ENCODE measurements at places on chromosomes 1 and 21.

DNA sequence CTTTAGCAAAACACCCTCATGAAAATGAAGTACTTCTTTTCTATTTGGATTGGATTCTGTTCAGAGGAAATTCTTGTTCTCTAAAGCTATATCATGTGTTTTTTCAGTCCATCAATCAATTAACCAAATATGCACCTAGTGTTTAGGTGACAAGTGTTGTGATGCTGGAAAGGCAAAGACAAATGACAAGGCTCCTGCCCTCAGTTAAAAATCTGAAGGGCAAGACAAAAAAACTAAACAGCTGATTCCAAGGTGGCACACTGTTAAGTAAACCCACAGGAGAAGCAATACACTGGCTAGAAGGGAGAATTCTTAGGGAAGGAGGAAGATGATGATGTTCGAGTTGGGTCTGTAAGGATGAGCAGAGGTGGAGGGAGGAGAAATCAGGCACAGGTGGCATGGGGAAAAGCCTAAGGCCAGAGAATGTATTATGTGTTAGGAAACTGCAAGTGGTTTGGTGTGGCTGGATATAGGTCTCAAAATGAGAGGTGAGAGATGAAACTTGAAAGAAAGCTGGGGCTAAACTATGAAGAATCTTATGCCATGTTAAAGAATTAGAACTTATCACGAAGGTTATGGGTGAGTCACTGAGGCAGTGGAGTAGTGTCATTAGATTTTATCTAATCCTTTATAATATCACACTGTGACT is 51.8 kb upstream of the GFI1 start:
- peak; percentile 28 for DNase-seq

- peak; percentile 95 for DNase-seq
Observed at GRCh38 chr1:2255420-2256369, 27.6 kb downstream of the SKI start.

DNA sequence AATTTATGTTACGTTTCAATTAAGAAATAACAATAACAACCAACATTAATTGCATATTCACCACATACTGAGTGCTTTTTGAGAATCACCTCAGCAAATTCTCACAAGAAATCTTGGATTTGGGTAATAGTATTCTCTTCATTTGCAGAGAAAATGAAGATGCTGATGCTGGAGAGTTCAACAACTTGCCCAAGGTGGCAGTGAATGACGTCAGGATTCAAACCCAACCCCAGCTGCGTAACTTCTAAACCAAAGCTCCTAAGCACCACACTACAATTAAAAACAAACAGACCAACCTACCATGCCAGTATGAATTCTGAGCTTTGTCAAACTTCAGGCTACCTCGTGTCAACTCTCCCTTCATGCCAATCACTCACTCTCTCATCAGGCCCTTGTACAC is 46.7 kb upstream of the GJB5 start:
- DNase-seq, result no peak

DNA sequence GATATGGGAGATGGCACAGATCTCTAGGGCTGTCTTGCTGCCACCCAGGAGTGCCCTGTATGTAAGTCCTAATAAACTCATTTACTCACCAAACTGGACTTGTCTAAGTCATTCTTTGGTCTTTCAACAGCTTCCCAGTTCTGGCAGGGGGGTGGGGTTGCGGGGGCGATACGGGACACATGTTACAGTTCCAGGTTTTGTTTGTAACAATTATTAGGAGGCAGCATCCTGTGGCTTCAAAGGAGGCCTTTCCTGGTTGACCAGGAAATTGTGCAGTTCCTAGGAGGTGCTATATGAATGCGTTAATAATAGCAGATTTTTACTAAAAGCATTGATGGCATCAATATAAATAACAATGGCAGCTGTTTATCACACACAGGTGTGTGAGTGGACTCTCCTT is 42.7 kb upstream of the TRIM45 start:
- no peak for DNase-seq

- DNase-seq, result no peak
Observed at GRCh38 chr1:86448670-86449069, 20.1 kb upstream of the CLCA1 start.

DNA sequence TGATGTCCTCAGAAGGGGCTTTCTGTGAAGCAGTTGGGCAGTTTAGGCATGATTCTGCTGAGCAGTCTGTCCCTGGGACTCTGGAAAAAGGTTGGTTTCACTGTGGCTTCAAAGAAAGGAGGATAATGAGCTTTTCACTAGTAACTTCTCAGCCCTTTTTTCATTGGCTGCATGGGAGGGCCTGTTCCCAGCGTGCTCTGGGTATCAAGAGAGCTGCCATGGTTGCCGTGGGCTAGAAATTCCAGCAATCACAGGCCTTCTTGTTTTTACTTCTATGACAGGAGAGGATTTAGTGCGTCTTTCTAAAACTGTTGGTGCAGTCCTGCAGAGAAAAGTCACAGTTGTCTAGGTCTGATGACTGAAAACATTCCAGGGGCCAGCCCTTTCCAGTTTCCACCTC is 7.2 kb downstream of the SZRD1 start:
- DNase-seq, result no peak

- DNase-seq, result no peak
Observed at GRCh38 chr1:204475656-204476432, 18.8 kb downstream of the PIK3C2B start.

- DNase-seq, result no peak
Observed at GRCh38 chr21:35021546-35021945, 27.6 kb downstream of the RUNX1 start.

DNA sequence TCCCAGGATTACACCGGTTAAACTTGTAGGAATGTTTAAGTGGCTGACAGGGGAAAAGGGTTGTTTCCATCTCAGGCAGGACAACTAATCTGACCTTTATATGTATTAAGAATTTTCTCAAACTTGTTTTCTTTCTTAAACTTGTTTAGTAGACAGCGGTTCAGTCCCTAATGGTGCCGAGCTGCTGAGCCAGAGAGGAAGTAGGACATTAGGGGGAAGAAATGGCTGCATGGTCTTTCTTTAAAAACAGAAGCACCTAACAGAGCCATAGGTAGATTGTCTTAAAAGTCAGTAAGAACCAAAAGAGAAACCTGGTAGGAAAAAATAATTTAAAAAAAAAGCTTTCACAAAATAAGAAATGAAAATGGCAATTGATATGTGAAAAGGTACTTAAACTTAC is 3.3 kb downstream of the GBP4 start:
- no peak for DNase-seq

- peak; percentile 65 for DNase-seq
Observed at GRCh38 chr1:98388441-98388840, 273.1 kb upstream of the SNX7 start.

GRCh38 chr1:94096797-94097549 is 24.0 kb downstream of the ABCA4 start:
- no peak for DNase-seq

GRCh38 chr1:42423681-42424080 is 32.1 kb downstream of the ZMYND12 start:
- DNase-seq, result no peak

GRCh38 chr1:84635429-84635828 is 54.8 kb downstream of the SSX2IP start:
- no peak for DNase-seq

GRCh38 chr1:151811181-151811580 is 6.0 kb upstream of the LINGO4 start:
- DNase-seq, result no peak

DNA sequence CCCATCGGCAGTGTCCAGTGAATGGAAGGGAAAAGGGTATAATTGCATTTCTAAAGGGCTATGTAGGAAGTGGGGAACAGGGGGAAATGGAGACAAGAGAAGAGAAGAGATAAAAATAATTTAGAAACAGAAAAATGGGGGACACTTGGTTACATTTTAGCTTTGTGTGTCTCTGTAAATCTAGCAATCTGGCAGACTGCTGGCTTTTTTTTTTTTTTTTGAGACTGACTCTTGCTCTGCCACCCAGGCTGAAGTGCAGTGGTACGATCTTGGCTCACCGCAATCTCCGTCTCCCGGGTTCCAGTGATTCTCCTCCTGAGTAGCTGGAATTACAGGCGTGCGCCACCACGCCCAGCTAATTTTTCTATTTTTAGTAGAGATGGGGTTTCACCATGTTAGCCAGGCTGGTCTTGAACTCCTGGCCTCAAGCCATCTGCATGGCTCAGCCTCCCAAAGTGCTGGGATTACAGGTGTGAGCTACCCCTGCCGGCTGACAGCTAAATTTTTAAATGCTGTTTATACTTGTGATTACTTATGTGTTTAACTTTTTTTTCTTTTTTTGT is 53.4 kb downstream of the AGPAT3 start:
- DNase-seq, result no peak

GRCh38 chr1:191870490-191870889 is 287.8 kb upstream of the RGS18 start:
- DNase-seq, result no peak

GRCh38 chr1:77060000-77060399 is 159.2 kb downstream of the PIGK start:
- no peak for DNase-seq

GRCh38 chr1:8460132-8460544 is 142.2 kb downstream of the SLC45A1 start:
- DNase-seq, result no peak

DNA sequence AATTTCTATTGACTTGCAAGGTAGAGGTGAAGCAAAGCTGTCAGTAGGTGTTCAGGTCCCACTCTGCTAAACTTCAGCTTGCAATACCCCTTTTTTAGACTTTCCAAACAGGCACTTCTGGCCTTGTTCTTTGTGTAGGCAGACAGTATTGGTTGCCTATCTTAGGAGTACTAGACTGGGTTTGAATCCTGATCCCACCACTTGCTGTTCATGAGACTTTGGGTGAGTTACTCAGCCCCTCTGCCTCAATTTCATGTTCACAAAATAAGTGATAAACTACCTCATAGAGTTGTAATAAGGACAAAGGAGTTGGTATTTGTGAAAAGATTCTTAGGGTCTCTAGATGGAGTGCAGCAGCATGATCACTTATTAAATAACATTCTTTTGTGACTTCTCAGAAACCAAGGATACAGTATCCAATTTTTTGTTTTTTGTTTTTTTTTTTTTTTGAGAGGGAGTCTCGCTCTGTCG is 5.2 kb downstream of the RCC1 start:
- no peak for DNase-seq

- no peak for DNase-seq
Observed at GRCh38 chr1:180179162-180179957, 24.7 kb downstream of the QSOX1 start.

DNA sequence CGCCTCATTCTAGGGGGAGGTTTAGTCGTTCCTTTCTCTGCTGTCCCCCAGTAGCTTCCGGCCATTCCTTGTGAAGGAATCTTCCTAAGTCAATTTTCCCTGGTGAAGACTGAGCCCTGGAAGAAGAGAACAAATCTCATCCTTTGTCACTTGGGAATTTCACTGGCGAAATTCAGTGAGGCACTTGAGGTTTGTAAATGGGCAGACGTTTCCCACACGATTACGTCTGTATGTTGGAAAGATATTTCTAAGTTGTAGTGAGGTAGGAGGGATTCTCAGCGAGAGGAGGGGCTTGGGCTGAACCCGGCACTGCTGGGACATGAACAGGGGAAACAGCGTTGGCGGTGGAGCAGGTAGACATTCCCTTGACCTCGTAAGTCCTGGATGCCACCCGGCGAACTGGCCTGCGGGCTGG is 47.2 kb downstream of the GALNT2 start:
- no peak for DNase-seq

DNA sequence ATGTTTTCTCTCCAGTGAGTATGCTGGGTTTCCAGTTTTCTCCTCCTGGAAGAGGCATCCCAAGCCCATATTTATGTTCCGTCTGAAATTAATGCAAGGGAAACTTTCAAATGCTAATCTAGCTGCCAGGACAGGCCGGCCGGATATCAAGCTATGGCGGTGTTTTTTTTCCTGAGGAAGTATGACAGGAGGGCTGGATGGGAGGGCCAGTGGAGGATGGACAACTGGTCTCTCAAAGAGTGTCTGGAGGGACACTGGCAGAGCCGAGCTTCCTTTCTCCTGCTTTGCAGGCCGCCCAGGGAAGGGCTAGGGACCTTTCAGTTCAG is 212.7 kb downstream of the TRABD2B start:
- DNase-seq, result no peak

DNA sequence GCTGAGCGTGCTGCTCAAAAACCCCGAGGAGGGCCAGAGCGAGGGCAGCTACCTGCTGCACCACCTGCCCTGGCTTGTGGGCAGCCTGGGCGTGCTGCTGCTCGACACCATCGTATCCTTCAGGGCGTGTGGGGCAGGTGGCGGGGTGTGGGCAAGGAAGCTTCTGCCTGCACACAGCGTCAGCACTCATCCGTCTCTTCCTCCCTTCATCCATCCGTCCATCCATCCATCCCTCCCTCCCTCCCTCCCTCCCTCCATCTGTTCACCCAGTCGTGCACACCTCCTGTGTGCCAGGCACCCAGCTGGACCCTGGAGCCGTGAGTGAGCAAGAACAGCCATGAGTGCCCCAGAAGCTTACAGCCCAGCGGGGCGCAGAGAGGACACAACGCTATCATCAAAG is 15.2 kb downstream of the SLC66A1 start:
- no peak for DNase-seq

- DNase-seq, result peak; percentile 79
Observed at GRCh38 chr1:16187748-16188401, 24.6 kb downstream of the ARHGEF19 start.

DNA sequence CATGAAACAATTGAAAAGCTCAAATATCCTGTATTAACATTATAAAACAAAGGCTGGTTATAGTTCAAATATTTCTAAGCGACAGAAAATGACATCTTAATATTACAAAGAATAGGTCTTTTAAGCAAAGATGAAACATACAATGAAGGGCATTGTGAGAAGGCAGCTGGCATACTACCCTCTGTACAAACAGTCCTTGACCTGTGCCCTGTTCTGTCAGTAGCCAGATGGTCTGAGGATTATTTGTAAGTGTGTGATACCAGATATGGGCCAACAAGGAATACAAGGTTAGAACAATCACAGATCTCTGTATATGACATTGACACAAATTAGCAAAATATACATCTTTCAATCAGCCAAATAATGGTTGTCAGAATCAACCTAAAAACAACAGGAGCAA is 1350.4 kb downstream of the AMY1C start:
- DNase-seq, result no peak

DNA sequence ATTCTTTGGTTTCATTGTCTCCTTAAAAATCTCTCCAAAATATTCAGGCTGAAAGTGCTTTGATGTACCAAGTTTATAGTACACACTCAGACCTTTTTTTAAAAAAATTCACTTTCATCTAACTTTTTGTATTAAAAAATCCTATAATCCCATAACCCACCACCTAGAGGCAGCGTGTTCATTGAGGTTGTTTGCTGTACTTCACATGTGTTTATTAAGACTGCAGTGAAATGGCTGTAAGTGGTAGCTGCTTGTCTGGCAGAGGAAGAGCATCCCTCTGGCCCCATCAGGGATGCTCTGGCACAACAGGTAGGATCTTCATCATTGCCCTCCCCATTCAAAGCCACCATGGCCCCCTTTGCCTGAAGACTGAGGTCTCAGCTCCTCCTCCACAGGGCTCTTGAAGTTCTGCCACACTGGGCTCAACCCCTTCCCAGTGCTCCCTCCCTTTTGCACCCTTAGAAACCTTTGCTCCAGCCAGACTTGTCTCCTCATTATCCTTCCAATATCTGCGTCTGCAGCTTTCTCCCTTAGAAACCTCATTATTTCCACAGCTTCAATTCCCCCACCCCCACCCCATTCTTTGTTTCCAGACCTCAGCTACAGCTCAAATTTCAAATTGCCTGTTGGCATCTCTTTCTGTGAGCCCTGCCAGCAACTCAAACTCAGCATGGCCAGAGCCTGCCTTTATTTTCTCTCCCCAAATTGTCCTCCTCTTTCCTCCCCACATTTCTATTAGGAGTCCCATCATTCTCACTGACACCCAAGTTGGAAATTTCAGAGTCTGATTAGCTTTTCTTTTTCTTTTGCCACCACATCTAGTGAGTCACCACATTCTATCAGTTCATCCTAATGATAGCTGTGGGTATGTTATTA is 369.6 kb upstream of the USP24 start:
- DNase-seq, result no peak

GRCh38 chr1:3384407-3384806 is 70.1 kb upstream of the ARHGEF16 start:
- DNase-seq, result peak; percentile 19
